ENCODE measurements at places on chromosomes 2 and 18. TPM values are rescaled to one million over a fixed set of nuclear protein-coding genes. Genes with fewer than 3 reads are reported as not detected.

ADRA2B gene
- total RNA-seq: 0.07 TPM

UBE2F gene
- total RNA-seq: 68.8 TPM

AOX1 gene
- not detected for total RNA-seq

DSG4 gene
- total RNA-seq: not detected

CYTIP gene
- 195 TPM for total RNA-seq

ANKRD30BL gene
- not detected for total RNA-seq

TCF23 gene
- total RNA-seq: not detected

RAD51AP2 gene
- total RNA-seq: not detected

IL1RL1 gene
- total RNA-seq: 0.22 TPM

RBM43 gene
- total RNA-seq: 2.8 TPM

ZNF892 gene
- 4.3 TPM for total RNA-seq

KCNF1 gene
- not detected for total RNA-seq

OXER1 gene
- 0.11 TPM for total RNA-seq

WDR33 gene
- total RNA-seq: 84.8 TPM

ZEB2 gene
- total RNA-seq: 32.7 TPM

EML6 gene
- 2.3 TPM for total RNA-seq

SH2D6 gene
- 1.4 TPM for total RNA-seq

PAX3 gene
- total RNA-seq: not detected

RGPD4 gene
- total RNA-seq: 0.64 TPM

WNT6 gene
- total RNA-seq: 0.42 TPM

SH3BP4 gene
- total RNA-seq: not detected

FEV gene
- total RNA-seq: not detected

ZNF532 gene
- 6.3 TPM for total RNA-seq

PTGR3 gene
- 25.8 TPM for total RNA-seq

ERFE gene
- total RNA-seq: 0.24 TPM

LIPG gene
- not detected for total RNA-seq

IL36A gene
- total RNA-seq: not detected

ATF2 gene
- 51.0 TPM for total RNA-seq

SAG gene
- total RNA-seq: not detected

TMEM178A gene
- not detected for total RNA-seq

GPR75 gene
- 2.1 TPM for total RNA-seq

HOXD3 gene
- not detected for total RNA-seq

PDE1A gene
- total RNA-seq: not detected

CELF4 gene
- not detected for total RNA-seq

AGXT gene
- not detected for total RNA-seq

PROKR1 gene
- 0.09 TPM for total RNA-seq

HOXD10 gene
- not detected for total RNA-seq

NPAS2 gene
- 1.8 TPM for total RNA-seq

CCDC85A gene
- total RNA-seq: not detected

FAM237A gene
- total RNA-seq: not detected

YPEL5 gene
- total RNA-seq: 35.7 TPM

GLB1L gene
- 3.5 TPM for total RNA-seq

ANKRD29 gene
- total RNA-seq: not detected

MSH2 gene
- total RNA-seq: 60.6 TPM

G6PC2 gene
- total RNA-seq: not detected

LAMA1 gene
- total RNA-seq: not detected

PROM2 gene
- 0.18 TPM for total RNA-seq

CNDP1 gene
- total RNA-seq: 0.09 TPM

Measured in CD8-positive, alpha-beta memory T cell (primary cell).